ENCODE measurements at places on chromosomes 12 and 14.

GRCh38 chr14:57383125-57383745, 7.2 kb upstream of the NAA30 start:
- DNase-seq = no peak

- DNase-seq = no peak
These were observed 136.5 kb upstream of the MYL2 start for GRCh38 chr12:111056618-111057521.

DNA sequence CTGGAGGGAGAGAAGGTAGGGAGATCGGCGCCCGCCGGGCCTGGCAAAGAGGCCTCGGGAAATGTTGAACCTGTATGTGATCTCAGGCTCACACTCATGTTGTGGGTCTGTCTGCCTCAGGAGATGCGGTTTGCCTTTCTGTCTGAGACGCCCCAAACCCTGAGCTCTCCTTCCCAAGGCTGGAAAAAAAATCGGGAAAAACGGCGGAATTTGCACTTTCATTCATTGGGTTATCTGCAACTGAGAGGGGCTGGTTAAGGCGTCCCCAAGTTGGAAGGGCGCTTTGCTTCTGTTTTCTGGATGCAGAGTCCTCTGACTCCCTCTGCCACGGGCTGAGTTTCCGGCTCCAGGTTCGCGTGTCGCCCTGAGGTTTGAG, 5.0 kb upstream of the HOXC9 start:
- no peak for DNase-seq

DNA sequence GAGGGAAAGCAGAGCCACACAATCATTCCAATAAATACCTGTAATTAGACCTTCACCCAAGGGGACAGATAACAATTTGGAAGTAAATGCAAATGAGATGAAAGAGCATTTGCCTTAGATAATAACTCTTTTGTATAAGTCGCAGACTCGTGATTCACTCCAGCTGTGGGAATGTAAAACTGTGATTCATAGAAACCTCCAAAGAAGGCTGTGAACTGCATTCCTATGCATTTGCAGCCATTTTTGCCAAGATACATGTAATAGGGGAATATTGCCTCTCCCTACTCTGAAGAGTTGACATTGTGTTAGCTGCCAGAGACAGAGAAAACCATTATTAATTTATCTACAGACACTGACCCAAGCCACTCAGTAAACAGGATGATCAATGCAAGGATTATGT, 181.9 kb upstream of the ARHGAP5 start:
- DNase-seq = no peak

DNA sequence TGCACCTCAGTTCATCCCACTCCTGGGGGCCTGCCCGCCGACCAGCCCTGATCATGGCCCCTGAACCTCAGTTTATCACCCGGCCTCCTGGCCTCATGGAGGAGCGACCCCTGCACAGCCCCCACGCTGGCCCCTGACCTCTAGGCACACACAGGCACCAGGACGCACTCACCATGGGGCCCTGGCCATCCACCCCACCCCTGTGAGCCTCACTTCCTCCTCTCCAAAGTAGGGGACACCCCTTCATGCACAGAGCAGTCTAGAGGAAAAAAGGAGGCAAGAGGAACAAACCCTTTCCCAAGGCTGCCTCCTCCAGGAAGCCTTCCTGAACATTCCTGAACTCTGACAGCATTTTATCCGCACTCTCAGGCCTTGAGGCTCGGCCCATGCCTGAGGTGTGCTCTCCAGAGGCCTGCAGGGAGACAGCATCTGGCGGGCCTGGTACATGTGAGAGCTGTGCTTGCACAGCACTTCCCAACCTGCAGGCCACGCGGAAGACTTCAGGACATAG, 39.4 kb downstream of the CCNK start:
- no peak for DNase-seq

- no peak for DNase-seq
These were observed 18.8 kb upstream of the RCOR1 start for GRCh38 chr14:102573591-102574046.

DNA sequence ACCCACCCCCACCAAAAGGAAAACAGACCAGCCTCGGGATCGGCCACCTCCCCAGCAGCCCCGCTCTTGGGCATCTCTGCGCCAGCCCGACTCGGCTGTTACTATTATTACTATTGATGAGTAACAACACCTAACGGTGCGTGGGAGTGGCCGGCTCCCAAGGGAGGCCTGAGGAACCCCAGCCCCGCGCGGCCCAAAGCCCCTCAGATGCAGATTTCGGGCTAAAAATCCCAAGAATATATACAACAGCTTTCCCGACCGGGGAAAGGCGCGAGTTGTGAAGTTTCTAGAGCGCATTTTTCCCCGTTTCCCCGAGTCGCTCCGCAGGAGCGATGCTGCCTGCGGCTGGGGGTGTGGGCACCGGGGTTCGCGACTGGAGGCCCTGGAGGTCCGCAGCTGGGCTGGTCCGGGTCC, 565 bp downstream of the NT5DC3 start:
- no peak for DNase-seq

DNA sequence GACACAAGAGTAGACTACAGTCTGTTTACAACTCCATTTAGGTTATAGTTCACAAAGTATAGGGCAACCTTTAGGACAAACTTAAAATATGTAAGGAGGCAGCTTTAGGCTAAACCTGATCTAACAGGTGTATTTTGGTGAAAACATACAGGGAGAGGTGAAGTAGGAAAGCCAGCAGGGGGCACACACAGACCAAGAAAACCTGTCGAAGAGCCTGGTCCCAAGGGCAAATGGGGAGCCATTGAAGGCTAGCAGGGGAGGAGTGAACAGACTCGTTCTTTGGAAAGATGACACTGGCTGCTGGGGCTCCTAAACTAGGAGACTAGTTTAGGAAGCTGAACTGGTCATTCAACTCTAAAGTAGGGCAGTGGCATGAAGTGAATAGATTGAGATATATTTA, 138.8 kb upstream of the WSCD2 start:
- no peak for DNase-seq
